ENCODE measurements at places on chromosomes 5 and 9.

- DNase-seq, result no peak
These were observed 48.2 kb upstream of the TLR4 start for GRCh38 chr9:117656002-117656401.

- peak; percentile 25 for DNase-seq
These were observed 4.4 kb upstream of the TENT4A start for GRCh38 chr5:6708814-6709213.

DNA sequence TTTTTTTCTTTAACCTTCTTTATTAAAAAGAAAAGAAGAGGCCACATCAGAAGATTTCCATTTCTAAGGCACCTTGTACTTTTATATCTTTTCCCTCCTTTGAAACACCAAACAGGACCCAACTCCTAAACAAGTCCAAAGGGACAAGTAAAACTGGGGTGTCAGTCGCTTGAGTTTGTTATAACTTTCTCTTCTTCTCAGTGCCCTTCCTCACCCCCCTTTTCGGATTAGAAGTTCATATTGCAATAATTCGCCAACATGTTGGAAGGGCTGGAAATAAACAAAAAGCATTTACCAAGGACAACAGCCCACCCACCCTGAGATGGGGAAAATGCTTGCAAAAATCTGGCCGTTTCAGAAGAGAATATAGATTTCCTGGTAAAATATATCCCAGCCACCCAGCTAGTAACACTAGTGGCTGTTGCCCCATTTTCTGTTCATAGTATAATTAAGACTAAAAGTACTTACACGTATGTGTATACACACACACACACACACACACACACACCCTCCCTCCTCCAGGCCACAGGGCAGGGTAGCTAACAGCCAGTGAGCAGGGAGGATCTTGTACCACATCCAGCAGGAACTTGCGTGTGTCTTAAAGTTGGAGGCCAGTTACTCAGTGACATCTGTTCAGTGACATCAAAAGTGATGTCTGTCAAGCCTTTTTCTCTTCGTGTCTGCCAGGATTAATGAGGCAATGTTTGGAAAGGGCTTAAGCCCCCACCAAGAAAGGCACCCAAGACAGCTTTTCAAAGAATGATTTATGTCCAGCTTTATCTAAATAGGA, 149.1 kb upstream of the KLF4 start:
- DNase-seq, result peak; percentile 10

DNA sequence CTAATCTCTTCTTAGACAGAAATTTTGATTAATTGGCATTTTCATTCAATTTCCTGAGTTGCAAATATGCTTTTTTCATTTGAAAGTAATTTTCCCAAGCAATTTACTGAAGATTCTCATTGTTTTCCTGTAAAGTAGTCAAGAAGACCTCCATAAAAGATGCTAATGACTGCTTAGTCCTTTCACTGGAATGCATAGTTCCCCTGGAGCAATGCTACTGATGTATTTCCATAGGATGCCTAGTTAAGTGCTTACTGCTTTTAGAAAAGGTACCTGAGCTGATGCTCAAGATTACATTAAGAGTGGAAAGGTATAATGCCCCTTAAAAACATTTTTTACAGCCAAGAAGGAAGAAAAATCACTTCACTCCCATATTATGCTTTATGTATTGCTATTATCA, 109.2 kb upstream of the EMB start:
- no peak for DNase-seq

- DNase-seq, result no peak
These were observed 17.7 kb upstream of the CPLX2 start for GRCh38 chr5:175853573-175854230.

- no peak for DNase-seq
These were observed 487.4 kb downstream of the PRDM9 start for GRCh38 chr5:23994581-23995370.

GRCh38 chr9:94577571-94577970, 16.1 kb downstream of the FBP2 start:
- DNase-seq, result no peak

DNA sequence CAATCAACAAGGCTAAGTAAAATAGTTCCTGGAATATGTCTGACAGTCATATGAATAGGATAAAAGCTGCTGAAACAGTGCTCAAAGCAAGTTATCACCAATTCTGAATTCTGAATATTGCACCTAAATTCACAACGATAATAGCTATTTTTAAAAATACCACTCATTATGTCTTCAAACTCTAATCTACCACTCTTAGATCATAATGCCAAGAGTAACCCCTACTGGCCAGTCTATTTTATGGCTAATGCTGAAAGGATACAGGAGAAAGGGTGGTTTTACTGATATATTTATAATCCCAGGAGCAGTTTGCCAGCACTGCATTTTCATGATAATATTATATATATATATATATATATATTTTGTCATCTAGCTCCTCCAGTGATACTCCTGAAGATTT, 232.8 kb downstream of the PDE4D start:
- peak; percentile 37 for DNase-seq

DNA sequence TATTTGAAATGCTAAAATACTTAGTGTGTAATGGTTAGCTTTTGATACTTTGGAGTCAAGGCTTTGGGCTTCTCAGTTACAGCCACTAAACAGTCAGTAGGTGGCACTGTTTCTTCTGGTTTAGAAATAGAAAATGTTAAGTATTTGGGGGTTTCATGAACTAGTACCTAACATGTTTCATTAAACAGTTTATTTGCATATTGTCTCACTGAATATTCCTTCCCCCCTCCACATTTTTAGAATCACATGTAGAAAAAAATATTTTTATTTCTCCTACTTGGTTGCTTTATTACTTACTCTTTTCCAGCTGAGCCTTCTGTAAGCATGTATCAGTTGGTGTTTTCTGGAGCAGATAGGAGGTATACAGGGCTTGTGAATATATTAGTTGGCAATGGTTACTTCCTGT, 48.0 kb downstream of the IPO11 start:
- DNase-seq, result no peak

DNA sequence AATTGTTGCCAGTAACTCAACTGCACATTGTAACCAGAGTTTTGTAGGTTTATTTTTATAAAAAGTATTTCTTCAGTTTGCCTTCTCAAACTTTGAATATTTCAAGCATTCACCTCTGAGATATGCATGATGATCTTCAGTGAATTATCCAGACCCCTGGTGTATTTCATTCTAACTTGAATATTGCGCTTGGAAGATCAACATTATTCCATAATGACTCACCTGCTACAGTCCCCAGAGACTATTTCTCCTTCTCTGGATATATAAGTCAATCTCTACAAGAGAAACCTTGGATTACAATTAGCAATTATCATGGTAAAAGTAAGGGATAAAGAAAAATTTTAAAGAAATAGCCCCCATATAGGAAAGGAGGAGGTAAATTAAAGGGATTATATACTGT, 1041.0 kb downstream of the TLE1 start:
- DNase-seq, result no peak

DNA sequence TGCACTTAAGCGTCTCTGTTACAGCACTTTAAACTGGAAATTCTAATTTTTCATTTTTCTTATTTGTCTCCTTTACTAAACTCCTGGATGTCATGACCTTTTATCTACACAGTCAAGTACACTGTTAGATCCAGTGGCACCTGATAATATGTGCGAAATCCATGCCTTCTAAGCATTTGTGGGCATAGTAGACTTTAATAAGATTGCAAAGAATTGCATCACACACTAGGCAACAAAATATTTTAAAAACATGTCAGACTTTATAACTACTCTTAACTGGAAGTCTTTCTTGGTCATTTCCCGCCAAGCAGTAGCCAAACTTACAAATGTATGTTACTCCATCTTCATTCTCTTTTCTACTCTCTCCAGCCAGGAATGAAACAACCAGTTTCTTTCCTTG, 5.0 kb upstream of the SPINK1 start:
- no peak for DNase-seq

GRCh38 chr5:31300501-31300900, 107.0 kb downstream of the CDH6 start:
- no peak for DNase-seq

- no peak for DNase-seq
These were observed at the start of gene IL6ST for GRCh38 chr5:55994495-55994997. TSS of gene IL6ST (minus strand) at chr5:55994963. CDS start at chr5:55976278, 18,685 bp downstream.

DNA sequence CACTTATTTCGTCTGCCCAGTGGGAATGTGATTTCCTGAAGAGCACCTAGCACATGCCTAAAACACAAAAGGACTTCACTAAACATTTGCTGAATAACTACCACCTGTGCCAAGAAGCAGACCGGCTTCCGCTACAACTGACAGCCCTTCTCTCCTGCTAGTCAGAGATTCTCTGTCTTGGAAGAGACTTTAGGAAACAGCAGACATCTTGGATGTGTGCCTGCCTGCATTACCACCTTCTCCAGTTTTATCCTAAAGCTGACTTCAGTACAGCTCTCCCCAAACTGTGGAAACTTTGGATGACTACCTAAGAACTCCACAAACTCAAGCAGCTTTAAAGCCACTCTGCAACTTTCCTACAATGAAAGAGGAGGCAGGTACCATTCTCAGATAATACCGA, 116.5 kb upstream of the MAN2A1 start:
- no peak for DNase-seq

DNA sequence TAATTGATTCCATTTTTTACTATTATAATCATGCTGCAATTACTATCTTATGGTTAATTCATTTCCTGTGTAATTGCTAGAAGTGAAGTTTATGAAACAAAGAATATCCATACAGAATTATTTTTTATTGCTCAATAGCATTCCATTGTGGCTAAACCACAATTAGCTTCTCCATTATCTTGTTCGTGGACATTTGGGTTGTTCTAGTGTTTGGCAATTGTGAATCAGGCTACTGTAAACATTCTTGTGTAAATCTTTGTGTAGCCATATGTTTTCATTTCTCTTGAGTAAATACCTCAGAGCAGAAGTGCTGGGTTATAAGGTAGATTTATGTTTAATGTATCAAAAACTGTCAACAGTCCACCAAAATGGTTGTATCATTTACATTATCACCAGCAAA, 341.1 kb downstream of the MAT2B start:
- DNase-seq, result no peak

DNA sequence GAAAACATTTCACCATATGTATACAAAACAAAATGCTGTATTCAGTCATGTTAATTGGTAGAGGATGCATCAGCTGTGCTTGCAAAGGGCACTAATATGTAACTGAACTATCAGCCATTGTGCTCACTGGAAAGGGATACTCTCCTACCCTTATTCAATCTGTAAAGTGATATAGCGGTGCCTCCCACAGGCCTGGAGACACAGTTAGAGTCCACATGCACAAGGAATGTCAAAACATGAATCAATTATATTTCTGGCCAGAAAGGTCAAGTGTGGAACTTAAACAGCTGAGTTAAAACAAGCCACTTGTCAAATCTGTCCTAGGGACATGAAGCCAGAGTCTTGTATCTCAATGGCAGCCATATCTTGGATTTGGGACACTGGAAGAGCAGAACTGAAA, 71.2 kb upstream of the IZUMO3 start:
- no peak for DNase-seq

DNA sequence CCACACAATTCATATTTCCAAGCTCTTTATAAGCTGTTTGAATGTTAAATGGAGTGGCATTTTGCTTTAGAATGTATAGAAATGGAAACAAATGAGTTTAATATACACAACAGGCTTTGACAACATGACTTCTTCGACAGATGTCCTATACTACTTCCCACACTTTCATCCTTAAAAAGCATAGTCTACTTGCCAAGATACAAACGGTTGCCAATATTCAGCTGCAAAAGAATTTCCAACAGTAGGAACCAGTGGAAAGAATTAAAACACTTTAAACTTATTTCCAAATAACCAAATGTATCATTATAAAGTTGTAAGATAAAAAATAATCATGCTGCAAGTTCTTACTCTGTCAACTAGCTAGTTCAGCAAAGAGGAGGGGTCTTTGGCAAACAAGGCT, 456.4 kb downstream of the PDE4D start:
- no peak for DNase-seq

GRCh38 chr9:29796291-29796952, 2223.1 kb upstream of the C9orf72 start:
- DNase-seq, result no peak

DNA sequence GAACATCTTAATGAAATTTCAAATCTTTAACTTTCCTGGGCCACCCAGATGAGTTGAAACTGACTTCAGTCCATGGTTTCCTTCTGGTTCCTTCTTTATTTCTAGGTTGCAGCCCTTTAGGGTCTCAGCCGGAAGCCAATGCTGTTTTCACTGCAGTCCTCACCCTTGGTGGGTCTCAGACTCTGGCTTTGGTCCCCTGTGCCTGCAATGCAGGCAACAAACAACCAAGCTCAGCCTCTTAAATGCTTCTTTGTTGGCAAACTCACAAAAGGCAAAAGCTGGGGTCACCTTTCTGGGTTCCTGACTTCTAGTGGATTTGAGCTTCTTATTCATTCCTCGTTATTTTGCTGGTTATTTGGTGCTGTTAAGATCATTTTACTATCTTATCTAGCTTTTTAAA, 19.3 kb upstream of the APC start:
- no peak for DNase-seq

- DNase-seq, result no peak
These were observed 89.7 kb upstream of the PRLR start for GRCh38 chr5:35320029-35320428.

DNA sequence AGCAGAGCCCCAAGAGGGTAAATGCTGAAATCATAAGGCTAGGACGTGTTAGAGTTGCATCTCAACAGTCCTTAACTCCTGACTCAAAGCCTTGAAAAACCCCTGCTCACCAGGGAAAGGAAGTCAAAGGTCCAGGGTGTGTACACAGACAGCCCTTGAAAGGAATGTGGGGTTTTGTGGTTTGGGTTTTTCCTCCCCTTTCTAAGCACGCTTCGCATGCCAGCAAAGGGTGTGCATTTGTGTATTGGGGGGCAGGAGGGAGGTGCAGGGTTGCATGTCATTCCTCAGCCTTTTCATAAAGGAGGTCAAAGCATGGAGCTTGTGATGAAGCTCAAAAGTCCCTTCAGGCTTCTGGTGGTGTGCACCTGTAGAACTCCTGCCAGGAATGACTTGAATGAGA, 17.3 kb upstream of the XPA start:
- no peak for DNase-seq

- DNase-seq, result no peak
These were observed at the start of gene C7 for GRCh38 chr5:40909264-40909663. TSS of gene C7 (plus strand) at chr5:40909497. CDS start at chr5:40909611, 114 bp downstream.

DNA sequence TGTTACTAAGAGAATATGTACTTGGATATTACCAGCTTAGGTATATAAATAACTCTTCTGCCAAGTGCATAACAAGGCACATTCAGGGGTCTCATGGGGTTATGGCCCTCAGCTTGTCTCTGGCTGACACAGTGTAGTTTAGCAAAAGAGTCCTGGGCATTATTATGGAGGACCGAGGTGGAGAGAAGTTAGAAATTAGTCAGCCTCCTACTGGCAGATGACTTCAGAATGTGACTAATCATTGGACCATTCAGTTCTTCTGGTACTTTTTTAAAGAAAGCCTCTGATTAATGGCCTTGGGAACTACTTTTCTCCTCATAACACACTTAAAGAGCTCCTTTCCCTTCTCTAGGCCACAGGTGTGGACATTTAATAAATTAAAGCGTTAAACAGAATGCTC, 178.9 kb downstream of the SH3GL2 start:
- no peak for DNase-seq

DNA sequence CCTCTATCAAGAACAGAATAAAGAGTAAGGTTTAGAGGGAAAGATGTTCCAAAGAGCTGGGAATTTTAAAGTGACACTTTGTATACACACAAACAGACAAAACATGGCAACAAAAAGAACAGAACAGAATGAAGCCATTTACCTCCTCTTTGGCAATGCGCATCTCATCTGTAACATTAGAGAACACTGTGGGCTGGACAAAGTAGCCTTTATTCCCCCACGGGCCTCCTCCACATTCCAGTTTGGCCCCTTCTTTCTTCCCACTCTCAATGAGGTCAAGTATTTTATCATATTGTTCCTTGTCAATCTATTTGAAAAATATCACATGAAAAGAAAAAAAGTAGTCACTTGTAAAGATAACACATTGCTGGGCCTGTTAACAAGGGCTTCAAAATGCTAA, 41.0 kb downstream of the ALDH1A1 start:
- no peak for DNase-seq
